ENCODE measurements at places on chromosomes 16 and 17.

GRCh38 chr17:68790492-68790891 lies 164.7 kb downstream of the ABCA8 start:
- peak; percentile 89 for DNase-seq

DNA sequence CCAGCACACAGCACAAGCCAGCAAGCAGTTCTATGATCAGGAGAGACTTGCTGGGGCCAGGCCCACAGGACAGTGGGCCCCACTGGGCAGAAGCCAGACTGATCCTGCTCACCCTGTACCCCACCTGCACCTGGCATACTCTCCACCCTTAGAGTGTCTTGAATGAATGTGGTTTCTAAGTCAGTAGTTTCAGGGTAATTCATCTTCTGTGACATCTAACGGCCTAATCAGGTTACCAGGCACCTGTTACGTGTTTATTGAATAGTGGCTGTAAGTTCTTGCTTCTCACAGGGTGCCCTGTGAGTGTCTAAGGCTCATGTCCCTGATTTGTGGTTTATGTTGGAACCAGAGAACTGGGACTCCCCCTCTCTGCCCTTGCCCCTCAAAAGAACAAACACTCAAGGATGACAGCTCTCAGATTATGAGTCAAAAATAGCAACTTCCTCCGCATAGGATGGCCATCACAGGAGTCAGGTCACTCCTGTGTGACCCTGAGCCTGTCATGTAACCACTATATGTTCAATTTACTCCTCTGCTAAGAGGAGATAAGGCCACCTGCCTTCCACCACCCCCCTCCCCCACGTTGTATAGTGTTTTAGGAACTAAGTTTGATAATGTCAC lies 7.0 kb upstream of the OR2C1 start:
- DNase-seq = no peak

DNA sequence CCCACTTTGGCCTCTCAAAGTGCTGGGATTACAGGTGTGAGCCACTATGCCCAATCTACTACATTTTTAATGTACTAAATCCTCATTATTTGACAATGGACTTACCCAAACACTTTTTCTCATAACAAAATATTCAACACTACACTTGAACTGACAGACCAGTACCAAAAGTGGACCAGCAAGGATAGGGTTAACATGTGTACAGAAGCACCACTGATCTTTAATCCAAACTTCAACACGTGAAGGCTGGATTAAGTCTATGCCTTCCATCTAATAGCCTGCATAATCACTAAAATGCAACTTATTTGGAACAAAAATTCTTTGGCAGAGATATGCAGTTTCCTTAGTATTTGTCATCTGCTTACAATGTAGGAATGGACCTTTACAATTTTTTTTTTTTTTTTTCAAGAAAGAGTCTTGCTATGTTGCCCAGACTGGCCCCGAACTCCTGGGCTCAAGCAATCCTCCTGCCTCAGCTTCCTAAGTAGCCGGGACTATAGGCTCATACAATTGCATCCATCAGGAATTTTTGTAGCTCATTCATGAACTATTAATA lies 60.0 kb upstream of the BCAR1 start:
- DNase-seq = peak; percentile 68

DNA sequence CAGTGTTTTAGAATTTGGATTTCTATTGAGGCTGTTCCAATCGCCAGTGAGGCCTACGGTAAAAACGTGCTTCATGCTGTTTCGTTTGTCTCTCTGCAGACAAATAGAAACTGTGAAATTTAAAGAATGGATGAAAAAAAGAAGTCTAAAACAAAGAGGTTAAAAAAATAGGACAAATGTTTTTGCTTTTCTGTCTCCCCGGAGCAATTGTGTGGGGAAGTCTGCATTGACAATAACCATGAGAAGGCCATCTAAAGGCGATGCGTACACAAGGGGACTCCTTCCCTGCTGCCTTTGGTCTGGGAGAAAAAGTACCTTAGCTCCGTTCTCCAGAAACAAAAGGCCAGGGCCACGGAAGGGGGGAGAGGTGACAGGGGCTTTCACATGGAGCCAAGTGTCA lies 4.6 kb upstream of the ZFHX3 start:
- DNase-seq = no peak

DNA sequence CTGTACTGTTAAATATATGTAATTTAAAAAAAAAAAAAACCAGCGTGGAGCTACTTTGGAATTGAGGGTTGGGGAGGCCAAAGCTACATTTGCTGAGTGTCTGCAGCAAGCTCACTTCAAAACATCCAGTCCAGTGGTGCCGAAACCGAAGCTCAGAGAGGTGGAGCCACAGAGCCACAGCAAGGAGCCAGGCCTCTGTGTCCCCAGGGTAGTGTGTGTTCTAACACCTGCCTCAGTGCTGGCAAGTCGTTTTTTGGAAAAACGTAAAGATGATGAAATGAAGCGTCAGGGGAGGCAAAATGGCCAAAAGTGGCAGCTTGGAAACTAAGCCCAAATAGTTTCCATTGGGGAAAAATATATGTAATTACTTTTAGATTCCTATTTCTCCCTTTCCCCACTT lies 36.1 kb upstream of the MRC2 start:
- no peak for DNase-seq

DNA sequence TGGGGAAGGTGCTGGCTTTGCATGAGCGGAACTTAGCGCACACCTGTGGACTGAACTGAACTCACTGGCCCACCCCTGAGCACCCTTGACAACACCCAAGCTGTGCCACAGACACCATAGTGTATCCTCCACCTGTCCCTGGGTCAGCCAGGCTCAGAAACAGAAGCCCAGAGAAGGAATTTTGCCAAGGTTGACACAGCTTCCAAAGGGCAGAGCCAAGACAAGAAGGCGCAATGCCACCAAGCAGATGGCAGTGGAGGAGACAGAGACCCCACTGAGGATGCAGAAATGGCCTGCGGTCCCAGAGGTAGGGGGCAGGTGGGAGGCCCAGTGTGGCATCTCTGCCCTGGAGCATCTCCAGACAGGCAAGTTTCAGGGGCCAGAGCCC lies 169.0 kb downstream of the ENGASE start:
- DNase-seq = no peak

DNA sequence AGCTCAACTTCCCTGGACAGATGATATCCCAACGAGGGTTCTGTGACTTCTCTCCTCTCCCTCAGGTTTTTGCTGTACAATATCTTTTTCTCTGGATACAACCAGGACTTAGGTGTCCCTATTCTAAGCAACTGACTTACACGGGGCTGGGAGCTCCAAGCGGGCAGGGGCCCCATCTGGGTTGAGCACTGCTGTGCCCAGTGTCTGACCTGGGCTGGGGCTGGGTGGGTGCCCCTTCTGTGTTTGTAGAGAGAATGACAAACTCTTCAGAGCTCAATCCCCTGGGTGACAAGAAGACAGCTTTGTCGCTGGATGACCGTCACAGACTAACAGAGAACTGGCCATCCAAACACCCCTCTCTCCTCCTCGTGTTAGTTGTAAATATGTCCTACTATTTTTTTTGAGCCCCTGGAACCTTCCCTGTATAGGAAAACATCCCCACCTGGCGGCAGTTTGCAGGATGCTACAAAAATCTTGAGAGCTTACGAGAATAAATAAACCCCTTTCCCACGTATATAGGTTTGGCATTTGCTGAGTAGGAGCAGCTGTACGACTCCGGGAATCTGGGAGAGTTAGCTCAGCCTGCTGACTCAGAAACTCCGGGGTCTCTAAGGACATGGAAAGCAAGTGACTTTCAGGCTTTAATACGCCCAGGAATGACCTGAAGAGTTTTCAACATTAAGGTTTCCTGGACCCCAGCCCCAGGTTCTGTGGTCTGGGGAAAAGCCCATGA lies 23.7 kb upstream of the RCVRN start:
- DNase-seq = peak; percentile 37

GRCh38 chr16:50081428-50082018 lies 15.8 kb downstream of the HEATR3 start:
- no peak for DNase-seq

- DNase-seq = no peak
Observed at GRCh38 chr16:48292452-48292851, 45.1 kb upstream of the ABCC11 start.

GRCh38 chr17:17018612-17019429 lies 23.4 kb upstream of the MPRIP start:
- DNase-seq = no peak
